ENCODE measurements at places on chromosomes 11 and 22. TPM values are rescaled to one million over a fixed set of nuclear protein-coding genes. Genes with fewer than 3 reads are reported as not detected.

OR2AG2 gene
- total RNA-seq, result 0.28 TPM

OR51B2 gene
- total RNA-seq, result not detected

SHISA8 gene
- not detected for total RNA-seq

MS4A5 gene
- not detected for total RNA-seq

SCGB1A1 gene
- total RNA-seq, result not detected

C11orf91 gene
- total RNA-seq, result not detected

IGSF22 gene
- total RNA-seq, result not detected

SLC22A12 gene
- not detected for total RNA-seq

CABP7 gene
- total RNA-seq, result not detected

SPON1 gene
- total RNA-seq, result 3.9 TPM

NXPE4 gene
- not detected for total RNA-seq

PARVA gene
- 80.9 TPM for total RNA-seq

GGTLC3 gene
- total RNA-seq, result not detected

PAX6 gene
- total RNA-seq, result not detected

PDE3B gene
- 3.1 TPM for total RNA-seq

NXPE1 gene
- total RNA-seq, result not detected

DYNC2H1 gene
- 55.8 TPM for total RNA-seq

SNX32 gene
- total RNA-seq, result 1.8 TPM

OR2AG1 gene
- not detected for total RNA-seq

NAALAD2 gene
- total RNA-seq, result 2.4 TPM

SMTNL1 gene
- not detected for total RNA-seq

TREH gene
- total RNA-seq, result not detected

SESN3 gene
- 12.2 TPM for total RNA-seq

TUB gene
- total RNA-seq, result 3.1 TPM

RPS25 gene
- 1,482 TPM for total RNA-seq

P2RY6 gene
- 3.3 TPM for total RNA-seq

PLAAT2 gene
- not detected for total RNA-seq

EIF3F gene
- 156 TPM for total RNA-seq

DEUP1 gene
- total RNA-seq, result not detected

SEC14L6 gene
- total RNA-seq, result 0.23 TPM

GRAMD4 gene
- 32.7 TPM for total RNA-seq

SHANK3 gene
- 0.59 TPM for total RNA-seq

Data from smooth muscle cell of the umbilical artery (primary cell).